Fibroblast of gingiva (primary cell): ENCODE measurements at places on chromosomes 1 and 21.

GRCh38 chr1:67390041-67390887 lies 39.9 kb downstream of the SERBP1 start:
- peak; percentile 55 for DNase-seq

GRCh38 chr1:203289982-203290260 lies 15.4 kb upstream of the BTG2 start:
- DNase-seq: no peak

DNA sequence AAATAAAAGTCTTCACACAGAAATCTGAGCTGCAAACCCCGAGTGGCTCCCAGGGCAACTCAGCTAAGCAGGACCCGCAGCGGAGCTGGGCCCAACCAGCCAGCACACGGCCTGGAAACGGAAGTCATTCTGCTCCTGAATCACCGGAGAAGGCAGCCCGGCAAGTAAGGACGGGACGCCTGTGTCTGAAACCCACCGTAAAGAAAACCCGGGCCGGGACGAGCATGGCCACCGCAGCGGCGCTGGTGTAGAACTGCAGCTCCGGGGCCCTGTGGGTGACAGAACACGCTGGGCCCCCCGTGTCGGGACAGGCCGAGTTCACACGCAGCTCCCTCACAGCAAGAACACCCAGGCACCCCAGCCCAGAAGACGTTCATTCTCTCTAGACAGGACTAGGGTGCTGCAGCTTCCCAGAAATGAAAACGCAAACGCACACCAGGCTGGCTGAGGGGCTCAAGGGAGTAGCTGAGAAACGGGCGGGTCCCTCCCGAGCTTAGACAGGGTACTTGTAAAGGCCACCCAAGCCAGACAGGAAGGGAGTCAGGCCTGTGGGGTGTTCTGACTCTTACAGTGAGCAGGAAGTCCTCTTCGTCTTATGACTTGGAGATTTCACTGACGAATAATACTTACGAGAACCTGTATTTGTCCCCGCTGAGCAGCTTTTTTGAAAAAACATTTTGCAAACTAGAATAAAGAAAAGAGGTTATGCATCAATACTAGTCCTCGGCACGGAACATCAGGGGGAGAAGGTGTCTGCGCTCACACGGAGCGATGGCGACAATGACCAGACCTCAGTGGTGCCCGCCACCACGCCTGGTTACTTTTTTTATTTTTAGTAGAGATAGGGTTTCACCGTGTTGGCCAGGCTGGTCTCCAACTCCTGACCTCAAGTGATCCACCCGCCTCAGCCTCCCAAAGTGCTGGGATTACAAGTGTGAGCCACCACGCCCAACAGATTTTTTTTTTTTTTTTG lies 10.9 kb upstream of the CDK11B start:
- DNase-seq: no peak

DNA sequence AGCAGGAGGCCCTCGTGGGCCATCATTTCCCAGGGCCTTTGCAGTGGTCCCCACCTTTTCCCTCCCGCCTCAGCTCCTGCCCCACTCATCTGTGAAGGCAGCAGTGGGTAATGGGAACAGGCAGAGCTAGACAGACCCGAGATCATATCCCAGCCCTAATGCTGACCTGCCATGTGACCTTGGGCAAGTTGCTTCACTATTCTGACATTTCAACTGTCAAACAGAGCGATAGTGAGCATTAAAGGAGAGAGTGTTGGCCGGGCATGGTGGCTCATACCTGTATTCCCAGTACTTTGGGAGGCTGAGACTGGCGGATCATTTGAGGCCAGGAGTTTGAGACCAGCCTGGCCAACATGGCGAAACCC lies 51.7 kb downstream of the RPS6KA1 start:
- DNase-seq: no peak

GRCh38 chr1:172390683-172391551 lies 29.6 kb upstream of the C1orf105 start:
- DNase-seq: peak; percentile 43

GRCh38 chr1:183908079-183908478 lies 103.2 kb downstream of the RGL1 start:
- no peak for DNase-seq

DNA sequence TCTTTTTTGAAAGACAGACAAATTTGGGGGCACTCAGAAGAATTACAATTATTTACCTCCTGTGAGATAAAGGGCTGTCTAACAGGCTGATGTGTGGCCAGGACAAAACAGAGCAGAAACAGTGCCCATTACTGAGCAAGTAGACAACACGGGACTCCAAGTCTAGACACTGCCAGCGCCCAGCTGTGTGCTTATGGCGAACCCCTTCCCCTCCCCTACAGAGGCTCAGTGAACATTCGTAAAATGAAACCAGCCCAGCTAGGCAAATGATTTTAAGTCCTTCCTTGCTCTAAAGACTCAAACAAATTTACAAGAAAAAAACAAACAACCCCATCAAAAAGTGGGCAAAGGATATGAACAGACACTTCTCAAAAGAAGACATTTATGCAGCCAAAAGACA lies 91.1 kb downstream of the RUNX1 start:
- no peak for DNase-seq

DNA sequence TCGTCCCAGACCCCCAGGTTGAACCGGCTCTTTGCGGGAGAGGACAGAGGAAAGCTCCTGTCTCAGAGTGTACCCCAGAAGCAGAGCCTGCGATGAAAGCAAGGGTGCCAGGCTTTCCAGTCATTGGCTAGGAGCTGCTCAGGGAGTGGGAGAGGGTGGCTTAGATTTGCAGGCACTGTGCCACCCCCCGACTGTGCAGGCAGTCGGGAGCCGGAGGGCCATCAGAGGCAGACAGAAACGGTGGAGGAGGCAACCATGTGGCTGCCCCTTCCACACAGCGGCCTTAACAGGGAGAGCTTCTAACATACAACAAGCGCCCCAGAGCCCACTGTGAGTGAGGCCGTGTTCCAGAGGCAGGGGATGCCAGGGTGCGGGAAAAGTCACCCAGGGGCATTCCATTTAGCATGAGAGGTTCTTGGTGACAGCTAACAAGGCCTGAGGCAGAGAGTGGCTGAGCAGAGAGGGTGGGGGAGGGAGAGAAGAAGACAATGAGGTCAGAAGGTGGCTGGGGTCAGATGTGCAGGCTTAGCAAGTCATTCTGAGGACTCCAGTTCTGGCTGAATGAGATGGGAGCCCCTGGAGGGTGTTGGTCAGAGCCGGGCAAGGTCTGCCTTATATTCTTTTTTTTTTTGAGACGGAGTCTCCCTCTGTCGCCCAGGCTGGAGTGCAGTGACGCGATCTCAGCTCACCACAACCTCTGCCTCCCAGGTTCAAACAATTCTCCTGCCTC lies 9.5 kb upstream of the C1orf167 start:
- DNase-seq: no peak

- no peak for DNase-seq
Measured at GRCh38 chr1:114641377-114641776, 28.5 kb downstream of the DENND2C start.

DNA sequence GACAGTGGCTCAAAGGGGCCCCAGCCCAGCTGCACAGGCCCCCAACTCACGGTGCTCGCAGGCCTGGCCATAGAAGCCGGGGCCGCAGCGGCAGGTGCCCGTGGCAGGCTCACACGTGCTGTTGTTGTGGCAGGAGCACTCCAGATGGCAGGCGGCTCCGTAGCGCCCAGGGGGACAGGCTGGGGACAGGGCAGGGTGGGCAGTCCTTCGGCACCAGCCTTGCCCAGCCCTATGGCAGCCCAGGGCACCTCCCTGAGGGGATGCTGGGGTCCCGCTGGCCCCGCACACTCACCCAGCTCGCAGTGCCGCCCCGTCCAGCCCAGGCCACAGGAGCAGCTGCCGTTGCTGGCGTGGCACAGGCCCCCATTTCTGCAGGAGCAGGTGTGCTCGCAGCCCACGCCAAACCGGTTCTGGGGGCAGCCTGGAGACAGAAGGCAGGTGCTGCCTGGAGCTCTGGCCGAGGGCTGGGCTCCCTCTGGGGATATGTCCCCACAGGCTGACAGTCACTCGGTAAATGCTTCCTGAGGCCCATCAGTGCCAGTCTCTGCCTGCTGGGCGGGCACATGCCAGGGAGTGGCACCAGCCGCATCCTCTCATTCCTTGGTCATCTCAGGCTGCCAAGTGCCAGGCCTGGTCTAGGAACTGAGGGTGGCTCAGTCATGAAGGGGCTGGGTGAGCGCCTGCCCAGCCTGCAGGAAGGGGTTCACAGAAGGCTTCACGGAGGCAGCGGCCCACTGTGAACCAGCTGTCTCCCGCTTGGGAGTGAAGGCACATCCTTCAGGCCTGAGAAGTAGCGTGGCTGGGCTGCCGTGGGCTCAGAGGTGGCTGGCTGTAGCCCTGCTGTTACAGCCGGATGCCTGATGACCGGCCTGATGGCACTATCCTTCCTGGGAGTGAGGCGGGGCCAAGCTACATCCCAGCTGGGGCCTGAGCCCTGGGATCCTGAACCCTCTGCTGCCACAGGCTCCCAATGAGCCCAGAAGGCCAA lies 40.1 kb downstream of the ARHGEF16 start:
- no peak for DNase-seq

- peak; percentile 43 for DNase-seq
Measured at GRCh38 chr1:160125746-160126145, 10.2 kb downstream of the ATP1A2 start.

DNA sequence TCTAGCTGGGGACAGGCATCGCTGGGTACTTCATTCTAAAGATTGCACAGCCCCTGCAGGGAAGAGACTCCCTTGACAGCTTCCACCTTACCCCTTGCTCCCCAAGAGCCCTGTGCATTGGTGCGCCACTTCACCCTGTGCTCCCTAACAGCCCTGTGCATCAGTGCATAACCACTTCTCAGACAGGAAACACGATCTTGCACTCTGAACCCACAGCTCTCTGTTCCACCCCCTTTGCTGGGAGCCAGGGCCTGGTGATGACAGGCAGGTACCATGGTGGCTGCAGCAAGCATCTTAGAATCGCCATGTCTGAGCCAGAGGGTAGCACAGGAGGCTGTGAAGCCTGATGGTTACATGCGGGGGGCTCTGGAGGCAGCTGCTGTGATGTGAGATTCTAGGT lies 5.0 kb downstream of the ALPL start:
- DNase-seq: no peak

DNA sequence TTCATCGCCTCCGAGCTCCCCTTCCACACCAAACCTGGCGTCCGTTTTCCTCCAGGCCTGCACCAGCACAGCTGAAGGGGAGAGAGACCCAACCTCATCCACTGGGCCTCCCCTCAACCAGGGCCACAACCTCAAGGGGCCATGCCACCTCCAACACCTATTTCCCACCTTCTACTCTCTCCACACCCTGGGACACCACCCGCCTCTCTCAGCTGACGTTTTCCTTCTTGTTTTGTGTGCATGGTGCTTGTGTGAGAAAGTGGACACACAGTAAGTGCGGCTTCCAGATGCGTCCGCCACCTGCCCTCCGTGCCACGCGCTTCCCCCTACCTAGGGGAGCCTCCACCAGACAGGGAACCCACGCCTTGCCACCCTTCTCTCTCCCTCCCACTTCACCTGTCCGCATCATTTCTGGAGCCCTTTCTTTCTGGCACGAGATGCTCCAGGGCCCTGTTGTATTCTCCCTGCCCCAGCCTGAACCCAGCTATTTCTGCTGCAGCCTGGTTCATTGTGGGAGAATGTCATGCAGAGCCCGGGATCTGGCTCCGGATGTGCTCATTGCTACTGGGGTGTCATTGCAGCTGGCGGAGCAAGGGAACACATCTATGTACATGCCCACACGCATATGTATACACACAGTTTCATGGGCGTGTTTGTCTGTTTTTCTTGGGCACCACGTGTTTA lies 1.3 kb upstream of the GNB1 start:
- no peak for DNase-seq

- DNase-seq: no peak
Measured at GRCh38 chr1:93708734-93709481, 27.3 kb upstream of the BCAR3 start.
